ENCODE measurements at places on chromosomes 16 and 17.
A peak's percentile ranks its signal among the peaks of the same experiment; 100 is the strongest.

DNA sequence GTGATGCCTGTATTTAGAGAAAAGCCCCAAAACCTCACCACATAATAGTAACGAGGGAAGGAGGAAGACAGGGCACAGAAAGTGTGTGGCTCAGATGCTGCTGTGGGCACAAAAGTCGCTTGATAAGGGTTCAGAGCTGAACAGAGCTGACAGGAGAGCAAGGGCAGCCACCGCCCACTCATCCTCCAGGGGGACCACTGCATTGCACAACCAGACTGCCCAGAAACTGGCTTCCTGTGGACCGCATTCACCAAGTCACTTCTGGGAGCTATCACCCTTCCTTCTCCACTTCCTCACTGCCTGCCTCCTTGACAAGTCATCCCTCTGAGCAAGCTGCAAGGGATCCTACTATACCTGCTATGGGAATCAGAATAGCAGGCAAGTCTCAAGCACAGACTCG, 512.4 kb upstream of the CDH11 start:
- no peak for DNase-seq

- peak; percentile 91 for DNase-seq
These were observed 26.5 kb upstream of the SLC39A11 start for GRCh38 chr17:73118951-73119391.

GRCh38 chr16:73389085-73389484, 341.2 kb upstream of the ZFHX3 start:
- DNase-seq = no peak

- no peak for DNase-seq
These were observed 21.0 kb upstream of the ABCC12 start for GRCh38 chr16:48176635-48177408.

- DNase-seq = no peak
These were observed 35.0 kb downstream of the USP32 start for GRCh38 chr17:60356940-60357339.

DNA sequence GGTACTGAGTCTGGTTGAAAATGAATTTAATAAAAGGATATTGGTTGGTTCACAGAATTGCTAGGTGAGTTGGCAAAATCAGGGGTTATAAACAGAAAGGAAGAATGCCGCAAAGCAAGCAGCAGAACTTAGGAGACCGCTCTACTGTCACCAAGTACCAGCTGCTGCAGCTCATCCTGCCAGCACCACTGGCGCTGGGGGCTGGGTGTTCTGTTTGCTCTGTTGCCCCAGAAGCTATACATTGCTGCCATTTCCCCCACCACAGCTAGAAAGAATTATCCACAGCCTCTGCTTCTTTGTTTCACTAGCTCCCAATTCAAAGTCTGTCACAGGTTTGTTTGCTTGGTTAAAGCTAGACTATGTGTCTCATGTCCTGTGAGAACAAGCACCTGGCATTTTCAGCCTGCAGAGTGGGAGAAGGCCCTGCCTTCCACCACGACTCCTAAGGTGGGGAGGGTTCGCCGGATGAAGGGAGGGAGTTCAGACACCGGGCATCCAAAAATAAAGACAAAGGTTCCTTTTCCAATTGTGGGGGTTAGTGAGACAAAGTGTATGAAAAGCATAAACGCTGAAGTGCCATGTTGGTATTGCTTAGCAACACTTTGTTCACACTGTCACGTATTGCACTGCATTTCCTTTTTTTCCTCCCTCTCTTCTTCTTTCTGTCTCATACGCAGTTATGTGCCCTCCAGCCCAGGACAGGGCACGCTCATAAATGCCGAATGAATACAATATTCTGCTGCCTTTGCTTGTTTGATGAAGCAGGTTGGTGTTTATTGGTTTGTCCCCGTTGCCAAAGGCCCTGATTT, 9.6 kb upstream of the CPD start:
- peak; percentile 72 for DNase-seq

GRCh38 chr17:80471922-80472321, 4.5 kb downstream of the NPTX1 start:
- no peak for DNase-seq

GRCh38 chr16:23505180-23505665, 5.1 kb downstream of the GGA2 start:
- DNase-seq = no peak

GRCh38 chr17:64337676-64338075, 53.0 kb downstream of the PECAM1 start:
- DNase-seq = no peak

DNA sequence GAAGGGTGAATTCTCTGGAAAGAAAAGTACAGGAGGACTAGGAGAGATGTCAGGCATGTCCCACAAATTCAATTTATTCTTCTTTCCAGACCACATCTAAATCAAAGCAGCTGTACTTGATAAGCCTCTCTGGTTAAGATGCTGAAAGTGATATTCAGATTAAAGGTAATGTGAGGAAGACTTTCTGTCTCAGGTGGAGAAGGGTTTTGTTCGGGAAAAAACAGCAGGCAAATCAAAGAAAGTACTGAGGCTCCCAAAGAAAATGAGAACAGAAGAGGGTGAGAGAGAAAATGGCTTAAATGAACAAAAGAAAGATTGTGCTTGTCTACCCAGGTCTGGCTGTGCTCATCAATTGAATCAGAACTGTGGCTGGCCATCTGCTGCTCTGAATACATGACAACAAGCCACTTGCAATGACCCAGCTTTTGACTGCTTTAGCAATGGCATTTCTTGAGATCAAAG, 55.6 kb downstream of the MMD start:
- no peak for DNase-seq

- no peak for DNase-seq
These were observed 66.3 kb downstream of the BPTF start for GRCh38 chr17:67891481-67892119.

DNA sequence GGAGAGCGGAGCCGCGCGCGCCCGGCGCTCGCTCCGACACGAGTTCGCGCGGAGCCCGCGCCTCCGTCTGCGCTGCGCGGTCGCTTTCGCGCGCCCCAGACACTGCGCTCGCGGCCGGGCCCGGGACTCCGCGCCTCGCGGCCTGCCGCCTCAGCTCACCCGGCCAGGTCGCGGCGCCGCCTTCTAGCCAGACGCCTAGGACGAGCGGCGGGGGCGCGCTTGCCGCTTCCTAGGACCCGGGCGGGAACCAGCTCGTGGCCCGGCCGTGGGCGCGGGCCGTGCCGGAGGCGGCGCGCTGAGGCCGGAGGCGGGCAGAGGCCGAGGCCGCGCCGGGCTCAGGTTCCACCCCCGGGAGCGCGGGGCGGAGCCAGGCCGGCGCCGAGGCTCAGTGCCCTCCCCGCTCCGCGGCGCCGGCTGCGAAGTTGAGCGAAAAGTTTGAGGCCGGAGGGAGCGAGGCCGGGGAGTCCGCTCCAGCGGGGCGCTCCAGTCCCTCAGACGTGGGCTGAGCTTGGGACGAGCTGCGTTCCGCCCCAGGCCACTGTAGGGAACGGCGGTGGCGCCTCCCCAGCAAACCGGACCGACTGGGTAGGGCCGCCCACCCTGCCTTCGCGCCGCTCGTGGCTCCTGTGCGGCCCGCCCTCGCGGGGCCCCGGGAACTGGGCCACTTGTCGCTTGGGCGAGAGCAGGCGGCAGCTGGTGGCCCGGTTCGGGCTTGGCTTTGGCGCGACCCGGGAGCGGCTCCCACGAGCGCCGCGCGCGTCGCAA, at the start of gene SPHK1:
Gene SPHK1 (plus strand): TSS at position 388 of the 765 bp plus-strand sequence. CDS start 1,036 bp downstream, outside the sequence.
- DNase-seq = peak; percentile 64

DNA sequence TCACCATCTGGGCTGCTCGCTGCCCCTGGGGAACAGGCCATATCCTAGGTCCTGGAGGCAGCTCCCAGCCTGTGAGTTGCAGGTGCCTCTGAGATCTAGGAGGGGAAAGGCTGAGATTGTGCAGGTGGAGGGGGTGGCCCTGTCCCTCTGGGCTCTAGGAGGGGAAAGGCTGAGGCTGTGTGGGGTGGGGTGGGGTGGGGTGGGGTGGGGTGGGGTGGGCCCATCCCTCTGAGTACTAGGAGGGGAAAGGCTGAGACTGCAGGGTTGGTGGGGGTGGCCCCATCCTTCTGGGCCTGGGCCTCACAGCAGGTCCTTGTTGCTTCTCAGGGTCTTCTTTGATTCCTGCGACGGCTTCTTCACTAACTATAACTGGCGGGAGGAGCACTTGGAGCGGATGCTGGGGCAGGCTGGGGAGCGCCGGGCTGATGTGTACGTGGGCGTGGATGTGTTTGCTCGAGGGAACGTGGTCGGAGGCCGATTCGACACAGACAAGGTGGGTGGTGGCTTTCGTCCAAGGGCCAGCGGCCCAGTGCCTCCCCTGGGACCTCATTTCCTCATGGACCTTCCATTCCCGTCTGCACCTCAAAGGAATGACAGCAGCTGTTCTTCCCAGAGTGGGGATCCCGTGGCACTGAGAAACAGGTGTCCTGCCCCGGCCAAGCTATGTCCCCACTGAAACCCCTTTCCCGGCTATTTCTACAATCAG, 7.1 kb downstream of the ENGASE start:
- DNase-seq = no peak

- no peak for DNase-seq
These were observed 175.8 kb upstream of the MAF start for GRCh38 chr16:79776243-79776847.

DNA sequence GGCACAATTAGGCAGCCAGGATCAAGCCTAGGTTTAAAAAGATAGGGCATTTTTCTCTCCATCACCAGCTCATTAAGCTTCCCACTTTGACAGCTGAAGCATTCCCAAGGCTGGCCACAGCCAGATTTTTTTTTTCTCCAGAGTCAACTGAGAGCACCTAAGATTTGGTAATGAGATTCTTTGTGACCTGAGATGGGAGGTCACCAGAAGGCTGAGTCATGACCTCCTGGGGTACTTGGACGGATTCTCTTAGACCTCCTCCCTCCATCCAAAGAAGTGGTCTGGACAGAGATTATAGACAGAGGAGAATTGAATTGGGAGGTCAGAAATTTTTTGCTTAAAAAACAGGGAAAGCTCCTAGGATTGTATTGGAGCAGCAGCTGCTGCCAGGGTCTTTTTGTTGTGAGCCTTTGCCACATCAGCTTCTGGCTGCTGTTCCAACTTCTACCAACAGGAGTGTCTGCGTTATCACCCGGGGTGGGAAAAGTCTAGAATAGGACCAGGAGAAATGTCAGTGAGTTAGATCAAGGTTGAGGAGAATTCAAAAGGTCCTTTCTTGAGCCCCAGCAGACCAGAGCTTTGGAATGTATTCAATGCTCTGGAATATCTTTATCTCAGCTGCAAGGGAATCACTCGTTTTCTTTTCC, 221.2 kb upstream of the N4BP1 start:
- DNase-seq = no peak

- DNase-seq = no peak
These were observed 100.9 kb upstream of the MON1B start for GRCh38 chr16:77090062-77090461.

DNA sequence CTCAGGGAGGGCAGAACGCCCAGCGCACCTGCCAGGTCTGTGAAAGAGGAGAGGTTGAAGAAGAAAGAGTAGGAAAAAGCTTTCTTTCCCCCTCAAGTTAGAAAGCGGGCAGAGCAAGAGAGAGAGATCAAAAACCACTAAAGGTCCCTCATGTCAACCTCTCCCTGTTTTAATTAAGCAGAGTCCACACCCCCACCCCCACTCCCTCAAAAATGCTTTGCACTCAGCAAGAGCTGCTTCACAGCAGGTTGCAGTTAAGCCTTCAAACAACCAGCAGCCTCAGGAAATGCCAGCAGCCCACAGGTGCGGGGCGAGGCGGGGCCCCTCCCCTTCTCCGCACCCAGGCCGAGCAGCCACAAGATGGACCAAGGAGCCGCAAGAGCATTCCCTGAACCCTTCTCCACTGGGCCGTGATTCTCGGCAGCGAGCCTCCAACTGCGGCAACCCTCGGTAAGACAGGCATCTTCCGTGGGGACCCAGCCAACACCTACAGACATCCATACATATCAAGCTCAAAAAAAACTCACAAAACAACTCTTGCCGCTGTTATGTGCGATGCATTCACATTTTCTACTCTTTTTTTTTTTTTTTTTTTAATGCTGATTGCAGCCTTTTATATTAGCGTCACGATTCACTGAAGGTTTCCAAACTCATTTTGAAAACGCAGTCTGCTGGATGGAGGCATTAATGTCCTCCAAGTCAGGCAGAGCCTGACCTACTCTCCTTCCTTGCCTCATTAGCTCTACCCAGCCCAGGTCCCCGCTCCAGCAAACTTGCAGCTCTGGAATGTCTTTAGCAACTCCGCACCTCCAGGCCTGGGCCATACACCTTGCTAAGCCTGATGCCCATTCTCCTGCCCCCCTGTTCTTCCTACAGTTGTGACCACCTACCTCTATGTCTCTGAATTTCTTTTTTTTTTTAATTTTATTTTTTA, 66.1 kb downstream of the AXIN2 start:
- peak; percentile 75 for DNase-seq

DNA sequence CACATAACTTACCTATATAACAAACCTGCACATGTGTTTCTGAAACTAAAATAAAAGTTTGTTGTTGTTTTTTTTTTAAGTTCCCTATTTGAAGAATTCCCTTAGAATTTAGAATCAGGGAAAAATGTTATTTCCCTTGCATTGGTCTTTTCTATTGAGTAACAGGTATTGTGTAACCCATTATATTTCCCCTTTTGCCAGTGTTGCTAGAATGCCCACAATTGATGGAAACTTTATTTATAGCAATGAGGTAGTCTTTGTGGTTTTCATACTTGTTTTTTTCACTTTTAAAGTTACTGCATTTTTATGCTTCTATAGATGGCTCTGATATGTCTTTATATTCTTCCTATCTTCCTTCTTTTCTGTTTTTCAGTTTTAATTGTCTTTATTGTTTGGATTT, 3.9 kb downstream of the NLRP1 start:
- DNase-seq = no peak

GRCh38 chr16:63422715-63423114, 1386.5 kb upstream of the CDH8 start:
- DNase-seq = no peak

DNA sequence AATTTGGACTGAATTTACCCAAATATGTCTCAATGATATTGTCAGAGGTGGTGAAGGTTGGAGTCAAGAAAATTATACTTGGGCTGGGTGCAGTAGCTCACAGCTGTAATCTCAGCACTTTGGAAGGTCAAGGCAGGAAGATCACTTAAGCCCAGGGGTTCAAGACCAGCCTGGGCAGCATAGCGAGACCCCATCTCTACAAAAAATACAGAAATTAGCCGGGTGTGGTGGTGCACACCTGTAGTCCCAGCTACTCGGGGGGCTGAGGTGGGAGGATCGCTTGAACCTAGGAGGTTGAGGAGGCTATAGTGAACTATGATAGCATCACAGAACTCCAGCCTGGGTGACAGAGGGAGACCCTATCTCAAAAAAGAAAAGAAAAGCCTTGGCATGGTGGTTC, 40.9 kb downstream of the LAT start:
- no peak for DNase-seq

- DNase-seq = no peak
These were observed 128.2 kb downstream of the ZNF778 start for GRCh38 chr16:89345642-89346150.

All from NCI-H1417 (cell line).